ENCODE measurements at places on chromosomes 6 and 20.

DNA sequence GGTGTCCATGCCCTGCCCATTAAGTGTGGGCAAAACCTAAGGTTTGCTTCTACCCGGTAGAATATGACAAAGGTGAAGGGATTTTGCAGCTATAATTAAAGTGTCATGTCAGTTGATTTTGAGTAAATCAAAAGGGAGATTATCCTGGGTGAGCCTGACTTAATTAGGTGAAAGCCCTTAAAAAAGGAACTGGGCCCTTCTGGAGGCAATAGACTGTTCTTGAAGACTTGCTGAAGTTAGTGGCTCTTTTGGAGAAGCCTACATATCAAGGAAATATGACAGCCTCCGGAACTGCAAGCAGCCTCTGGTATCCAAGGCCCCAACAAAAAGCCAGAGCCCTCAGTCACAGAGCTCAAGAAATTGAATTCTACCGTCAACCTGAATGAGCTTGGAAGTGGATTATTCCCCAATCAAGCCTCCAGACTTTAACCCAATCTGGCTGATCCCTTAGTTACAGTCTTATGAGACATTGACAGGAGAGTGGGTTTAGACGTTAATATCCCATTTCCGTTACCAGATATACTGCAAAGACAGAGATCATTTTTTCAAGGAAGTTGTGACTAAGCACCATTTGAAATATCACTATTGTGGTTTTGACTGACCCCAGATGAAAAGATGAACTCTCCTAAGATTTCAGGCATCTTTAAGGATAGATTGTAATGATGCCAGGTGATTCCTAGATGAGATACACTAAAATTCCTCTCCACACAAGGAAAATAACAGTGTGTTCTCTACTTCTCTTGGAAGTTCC is 303.4 kb downstream of the PLCB1 start:
- no peak for DNase-seq

GRCh38 chr20:37657924-37658804 is 35.7 kb upstream of the CTNNBL1 start:
- DNase-seq, result no peak

DNA sequence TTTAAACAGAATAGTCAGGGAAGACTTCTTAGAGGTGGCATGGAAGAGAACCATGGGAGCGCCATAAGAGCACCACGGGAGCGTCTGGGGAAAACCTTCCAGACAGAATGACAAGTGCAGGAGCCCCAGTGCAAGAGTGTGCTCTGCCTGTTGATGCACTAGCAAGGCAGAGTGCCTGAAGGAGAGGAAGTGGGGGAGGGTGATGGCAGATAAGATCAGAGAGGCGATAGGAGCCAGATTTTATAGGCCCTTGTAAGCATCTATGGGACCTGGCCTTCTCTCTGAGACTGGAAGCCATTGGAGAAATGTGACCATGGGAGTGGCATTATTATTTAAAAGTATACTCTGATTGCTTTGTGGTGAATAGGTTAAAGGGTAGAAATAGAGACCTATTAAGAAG is 13.1 kb downstream of the FUCA2 start:
- DNase-seq, result peak; percentile 23

GRCh38 chr20:47360297-47361056 is 4.0 kb upstream of the ZMYND8 start:
- no peak for DNase-seq

- no peak for DNase-seq
Observed at GRCh38 chr20:53922901-53923314, 147.5 kb downstream of the BCAS1 start.

DNA sequence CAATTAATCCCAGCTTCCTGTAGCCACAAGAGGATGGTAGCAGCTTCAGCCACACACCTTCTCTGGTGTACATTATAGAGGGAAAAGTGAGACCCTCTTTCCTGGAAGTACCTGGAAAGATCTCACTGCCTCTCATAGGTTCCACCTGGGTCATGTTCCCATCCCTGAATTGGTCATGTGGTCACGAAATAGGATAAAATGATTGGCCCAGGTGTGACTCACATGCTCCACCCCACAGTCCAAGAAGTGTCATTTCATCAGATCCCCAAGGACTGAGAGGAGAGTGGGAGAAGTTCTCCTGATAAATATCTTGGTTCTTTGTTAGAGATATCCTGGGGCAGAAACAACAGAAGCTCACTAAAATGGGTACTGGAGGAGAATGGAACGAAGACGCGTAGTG is 142.4 kb downstream of the QRSL1 start:
- no peak for DNase-seq

GRCh38 chr6:47034421-47034820 is 7.7 kb downstream of the ADGRF1 start:
- no peak for DNase-seq

DNA sequence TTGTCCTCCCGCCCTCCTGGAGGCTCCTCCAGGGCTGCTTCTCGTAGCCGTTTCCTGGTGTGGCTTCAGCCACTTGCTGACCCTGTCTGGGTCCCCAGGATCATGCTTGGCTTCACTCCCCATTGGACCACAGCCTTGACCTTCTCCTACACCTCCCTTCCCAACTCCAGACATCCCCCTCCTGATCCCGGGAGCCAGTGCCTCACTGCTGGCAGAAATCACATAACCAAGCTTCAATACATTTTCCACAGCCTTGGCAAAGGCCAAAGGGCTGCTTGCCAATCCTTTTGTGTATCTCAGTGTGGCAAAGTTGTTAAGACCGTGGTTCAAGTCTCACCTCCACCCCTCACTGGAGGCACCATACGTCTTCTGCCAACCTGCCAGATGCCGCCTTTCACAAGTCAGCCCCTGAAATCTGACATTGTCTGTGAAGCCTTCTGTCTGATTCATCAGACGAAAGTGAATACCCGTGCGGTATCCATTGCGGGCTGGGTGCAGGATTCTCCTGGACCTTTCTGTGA is 60.1 kb downstream of the PHACTR3 start:
- no peak for DNase-seq

GRCh38 chr6:2450546-2450945 is 205.1 kb upstream of the GMDS start:
- DNase-seq, result no peak

DNA sequence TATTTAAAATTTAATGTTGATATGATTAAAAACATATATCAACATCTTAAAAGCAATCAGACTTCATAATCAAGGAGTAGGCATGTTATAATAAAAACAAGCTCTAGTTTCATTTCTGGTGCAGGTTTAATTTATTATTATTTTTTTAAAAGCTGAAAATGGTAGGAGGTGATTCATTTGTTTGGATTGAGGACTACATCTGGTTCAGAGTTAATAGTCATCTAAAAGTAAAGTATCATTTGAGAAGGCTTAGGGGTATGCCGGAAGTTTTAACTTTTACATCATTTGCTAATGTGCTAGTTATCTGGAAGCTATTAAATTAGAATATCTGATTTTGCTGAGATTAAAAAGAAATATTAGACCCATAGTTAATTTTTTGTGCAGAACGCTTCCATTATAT is 169.5 kb upstream of the LAMA2 start:
- DNase-seq, result no peak

GRCh38 chr20:52305858-52306257 is 114.3 kb upstream of the ZFP64 start:
- peak; percentile 18 for DNase-seq

DNA sequence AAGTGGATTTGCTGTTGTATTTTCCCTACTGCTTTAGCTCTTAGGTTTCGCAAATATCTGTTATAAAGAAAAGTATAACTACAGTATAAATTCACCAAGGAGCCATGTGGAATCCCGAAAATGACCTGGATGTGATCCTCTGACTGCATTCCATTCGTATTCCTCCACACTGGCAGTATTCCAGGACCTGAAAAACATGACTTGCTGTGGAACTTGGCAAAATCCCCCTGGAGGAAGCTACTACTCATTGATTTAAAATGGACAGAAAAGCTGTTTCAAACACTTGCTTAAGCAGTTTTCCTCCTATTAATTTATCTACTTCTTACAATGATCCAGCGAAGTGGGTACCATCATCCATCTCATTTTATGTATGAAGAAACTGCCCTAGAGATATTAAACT is 13.3 kb upstream of the ENPP5 start:
- no peak for DNase-seq

GRCh38 chr6:82525775-82526495 is 162.3 kb downstream of the TPBG start:
- no peak for DNase-seq

DNA sequence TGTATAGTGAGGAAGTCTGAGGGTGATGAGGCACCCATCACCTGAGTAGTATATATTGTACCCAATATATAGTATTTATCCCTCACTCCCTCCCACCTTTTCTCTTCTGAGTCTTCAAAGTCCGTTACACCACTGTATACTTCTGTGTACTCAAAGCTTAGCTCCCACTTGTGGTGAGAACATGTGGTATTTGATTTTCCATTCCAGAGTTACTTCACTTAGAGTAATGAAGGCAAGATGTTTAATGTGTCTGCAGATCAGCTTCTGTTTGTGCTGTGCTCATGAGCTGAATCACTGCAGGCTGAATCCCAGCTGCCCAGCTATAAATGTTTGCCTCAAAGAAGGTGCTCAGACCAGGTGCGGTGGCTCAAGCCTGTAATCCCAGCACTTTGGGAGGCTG is 139.3 kb upstream of the FOXA2 start:
- DNase-seq, result no peak

GRCh38 chr6:21431526-21431925 is 162.0 kb upstream of the SOX4 start:
- no peak for DNase-seq

- no peak for DNase-seq
Observed at GRCh38 chr6:121222656-121223055, 111.6 kb downstream of the TBC1D32 start.

DNA sequence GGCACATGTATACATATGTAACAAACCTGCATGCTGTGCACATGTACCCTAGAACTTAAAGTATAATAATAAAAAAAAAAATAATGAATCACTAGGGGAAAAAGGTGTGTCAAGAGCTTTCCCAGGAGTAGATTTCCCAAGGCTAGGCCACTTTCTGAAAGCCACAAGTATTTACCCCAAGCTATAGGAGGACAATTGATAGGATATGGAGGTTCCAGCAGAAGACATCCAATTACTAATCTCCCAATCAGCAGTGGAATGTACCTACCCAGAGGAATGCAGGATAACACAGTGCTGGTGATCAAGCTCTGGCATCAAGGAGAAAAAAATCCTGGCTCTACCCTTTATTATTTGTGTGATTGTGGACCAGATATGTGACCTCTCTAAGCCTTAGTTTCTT is 562.7 kb downstream of the RFPL4B start:
- DNase-seq, result no peak

DNA sequence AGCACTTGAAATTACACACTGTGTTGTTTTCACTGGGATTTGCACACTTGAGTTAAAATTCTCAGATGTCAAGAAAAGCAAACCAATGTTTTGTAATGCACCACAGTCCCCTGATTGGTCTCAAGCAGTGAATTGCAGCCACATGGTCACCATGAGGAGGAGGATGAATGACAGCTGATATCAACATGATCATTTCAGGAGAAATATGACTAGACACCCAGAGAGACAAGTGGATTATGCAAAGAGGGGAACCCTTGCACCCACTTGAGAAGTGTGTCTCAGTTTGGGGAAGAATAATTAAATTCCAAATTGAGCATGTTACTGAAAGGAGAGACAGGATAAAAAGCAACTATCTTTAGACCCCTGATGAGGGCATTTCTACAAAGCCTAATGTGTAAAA is 69.3 kb downstream of the UST start:
- DNase-seq, result no peak

DNA sequence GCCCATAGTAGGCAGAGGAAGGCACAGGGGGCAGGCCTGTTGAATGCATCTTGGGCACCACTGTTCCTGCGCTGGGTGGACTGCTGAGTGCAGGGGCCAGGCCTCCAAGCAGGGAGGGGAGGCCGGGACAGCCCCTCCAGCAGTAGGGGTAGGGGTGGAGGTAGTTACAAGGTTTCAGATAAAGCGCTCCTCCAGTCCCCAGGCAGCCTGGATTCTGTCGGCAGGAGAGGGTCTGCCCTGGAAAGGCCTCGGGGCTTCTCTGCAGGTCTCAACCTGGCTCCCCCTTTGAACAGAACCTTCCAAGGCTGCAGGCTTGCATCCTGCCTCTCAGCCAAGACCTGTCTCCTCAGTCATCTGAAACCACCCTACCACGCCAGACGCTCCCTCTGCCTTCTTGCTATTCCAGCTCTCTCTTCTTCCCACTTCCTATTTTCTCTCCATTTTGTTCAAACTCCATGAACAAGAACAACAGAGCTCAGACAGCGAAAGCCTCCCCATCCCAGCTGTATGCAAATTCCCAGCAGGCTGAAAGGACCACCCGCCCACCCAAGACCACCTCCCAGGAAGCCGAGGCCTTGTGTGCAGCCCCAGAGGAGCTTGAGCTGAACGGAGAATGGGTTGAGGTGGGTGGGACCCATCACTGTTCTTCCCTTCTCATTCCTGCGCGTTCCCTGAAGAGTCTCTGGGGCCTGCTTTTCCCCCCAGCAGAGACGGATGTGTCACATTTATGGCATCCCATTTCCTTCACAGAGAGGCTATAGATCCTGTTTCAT is 1.4 kb downstream of the MLN start:
- DNase-seq, result no peak

DNA sequence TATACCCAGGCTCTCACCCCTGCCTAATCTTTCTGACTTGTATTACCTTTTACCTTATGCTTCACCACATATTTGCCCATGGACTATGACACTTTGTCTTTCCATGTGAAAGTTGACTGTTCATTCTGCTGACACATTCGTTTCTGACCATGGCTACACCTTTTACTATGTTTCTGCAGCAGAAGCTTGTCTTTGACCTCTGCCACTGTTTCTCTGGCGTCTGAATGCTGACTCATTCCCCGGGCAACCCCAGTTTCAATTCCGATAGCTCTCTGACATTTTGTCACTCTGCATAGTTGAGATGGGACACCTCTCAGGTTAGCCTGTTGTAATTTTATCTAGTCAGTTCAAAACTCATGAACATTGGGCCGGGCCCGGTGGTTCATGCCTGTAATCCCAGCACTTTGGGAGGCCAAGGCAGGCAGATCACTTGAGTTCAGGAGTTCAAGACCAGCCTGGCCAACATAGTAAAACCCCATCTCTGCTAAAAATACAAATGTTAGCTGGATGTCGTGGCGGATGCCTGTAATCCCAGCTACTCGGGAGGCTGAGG is 50.7 kb downstream of the SLC26A8 start:
- DNase-seq, result no peak

DNA sequence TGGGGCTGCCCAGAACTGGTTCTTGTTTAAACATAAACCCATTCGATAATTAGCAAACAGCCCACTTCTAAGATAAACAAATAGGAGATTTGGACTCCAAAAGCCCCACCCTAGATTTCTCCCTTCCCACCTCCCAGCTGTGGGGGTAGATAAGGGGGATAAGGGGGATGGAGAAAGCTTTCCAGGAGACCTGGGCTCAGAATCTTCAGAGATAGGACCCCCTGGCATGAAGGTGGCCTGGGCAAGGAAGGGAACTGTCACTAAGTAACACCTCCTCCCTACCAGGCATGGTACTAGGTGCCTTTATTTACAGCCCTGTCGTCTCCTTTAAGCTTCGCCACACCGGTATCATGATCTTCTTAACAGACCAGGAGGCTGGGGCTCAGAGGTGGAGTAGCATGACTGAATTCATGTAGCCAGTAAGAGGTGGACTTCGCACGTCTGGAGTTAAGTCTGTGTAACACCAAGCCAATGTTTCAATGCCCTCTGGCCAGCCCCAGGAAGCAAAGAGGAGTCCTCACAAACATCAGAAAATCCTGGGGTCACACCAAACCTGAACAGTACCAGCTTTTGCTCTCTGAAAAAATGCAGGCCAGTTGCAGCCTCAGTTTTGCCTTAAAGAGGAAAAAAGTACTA is 4.6 kb downstream of the SDC4 start:
- no peak for DNase-seq

Measured in CD4-positive, alpha-beta T cell treated with Interleukin-21 for 1 hour (primary cell).